Mesenteric fat pad (tissue), 1 donor: ENCODE measurements at places on chromosomes 16 and 17.

- DNase-seq: no peak
These were observed 61.2 kb downstream of the SNX20 start for GRCh38 chr16:50619702-50620491.

GRCh38 chr17:13096291-13096690 lies 78.5 kb upstream of the ELAC2 start:
- no peak for DNase-seq

GRCh38 chr17:33021731-33022408 lies 30.2 kb downstream of the SPACA3 start:
- no peak for DNase-seq

DNA sequence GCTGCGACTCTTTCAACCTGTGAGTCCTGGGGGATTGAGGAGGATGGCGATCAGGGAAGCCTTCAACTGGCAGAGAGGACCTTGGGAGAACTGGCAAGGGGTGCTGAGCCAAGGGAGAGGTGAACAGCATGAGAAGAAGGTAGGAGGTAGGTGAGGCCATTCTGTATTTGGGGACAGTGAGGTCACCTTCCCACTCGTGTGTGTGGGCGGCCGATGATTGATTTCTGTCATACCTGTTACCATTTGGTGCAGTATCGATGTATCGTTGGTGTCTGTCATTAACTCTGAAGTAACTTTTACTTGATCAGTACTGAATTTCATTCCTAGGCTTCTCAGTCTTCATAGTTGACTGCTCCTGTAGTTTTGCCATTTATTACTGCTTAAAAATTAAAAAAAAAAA lies 3.8 kb downstream of the ARSG start:
- DNase-seq: peak; percentile 30

- DNase-seq: no peak
These were observed 96.0 kb downstream of the TOX3 start for GRCh38 chr16:52450916-52451315.

DNA sequence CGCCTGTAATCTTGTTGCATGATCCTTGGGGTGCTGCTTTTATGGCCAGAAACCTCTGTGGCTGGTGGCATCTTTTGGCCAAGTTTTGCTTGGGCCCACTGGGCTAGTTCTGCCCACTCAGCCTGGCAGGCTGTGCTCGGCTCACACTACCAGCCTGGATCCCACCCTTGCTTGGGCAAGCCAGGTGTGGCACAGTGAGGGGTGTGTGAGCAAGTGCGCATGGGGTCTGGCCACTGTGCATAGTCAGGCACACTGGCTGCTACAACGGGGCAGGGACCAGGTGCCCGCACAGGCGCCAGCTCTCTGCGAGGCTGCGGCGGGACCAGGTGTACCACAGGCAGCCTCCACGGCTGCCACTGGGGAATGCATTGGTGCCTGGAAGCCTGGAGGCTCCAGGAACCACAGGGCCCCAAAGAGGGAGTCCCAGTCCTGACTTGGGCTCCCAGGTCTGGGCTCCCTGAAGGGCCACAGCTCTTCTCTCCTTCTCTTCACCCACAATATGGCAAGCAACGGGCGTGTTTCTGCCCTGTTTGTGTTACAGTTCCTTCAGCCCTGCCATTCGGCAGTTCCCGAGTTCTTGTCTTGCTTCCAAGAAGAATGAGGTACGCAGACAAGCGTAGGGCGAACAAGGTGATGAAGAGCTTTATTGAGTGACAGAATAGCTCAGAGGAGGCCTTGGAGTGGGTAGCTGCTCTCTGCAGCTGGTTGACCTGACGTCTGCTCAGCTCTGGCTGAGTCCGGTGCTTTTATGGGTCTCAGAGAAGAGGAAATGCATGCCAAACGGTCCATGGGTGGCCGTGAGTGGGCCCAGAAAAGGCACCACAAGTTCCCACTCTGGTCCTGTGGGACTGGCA lies 26.7 kb upstream of the PRM1 start:
- no peak for DNase-seq
